ENCODE measurements at places on chromosomes 12 and 14.
A peak's percentile ranks its signal among the peaks of the same experiment; 100 is the strongest.

- no peak for DNase-seq
Observed at GRCh38 chr14:79890527-79890926, 320.8 kb downstream of the DIO2 start.

DNA sequence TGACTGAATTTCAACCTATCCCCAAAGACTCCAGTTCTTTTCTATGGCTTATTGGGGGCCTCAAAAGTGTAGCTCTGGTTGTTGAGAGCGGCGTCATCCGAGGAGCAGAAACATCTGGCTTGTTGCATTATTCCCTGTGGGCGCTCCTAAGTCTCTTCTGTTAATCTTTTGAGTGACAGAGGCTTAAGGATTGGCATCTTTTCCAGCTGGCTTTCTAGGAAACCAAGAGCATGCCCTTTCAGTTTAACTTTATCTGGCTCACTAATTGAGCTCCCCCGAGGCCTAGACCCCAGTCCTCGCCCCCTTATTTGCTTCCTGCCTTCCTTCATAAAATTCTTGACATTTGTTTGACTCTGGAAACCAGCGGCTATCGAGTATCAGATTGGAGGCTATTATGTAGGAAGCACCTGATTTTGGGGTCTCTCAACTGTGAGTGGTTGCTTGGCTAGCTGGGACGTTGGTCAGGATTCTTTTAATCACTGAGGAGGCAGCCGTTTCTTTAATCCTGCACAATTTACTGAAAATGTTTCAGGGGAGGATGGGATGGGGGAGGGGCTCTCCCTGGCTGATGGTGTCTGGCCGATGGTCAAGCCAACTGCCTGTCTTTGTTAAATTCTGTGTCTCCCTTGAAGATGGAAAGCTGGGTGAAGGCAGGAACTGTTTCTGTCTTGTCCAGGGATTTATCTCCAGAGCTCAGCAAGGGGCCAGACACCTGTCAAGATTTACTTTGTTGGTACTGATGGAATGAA lies 3.1 kb downstream of the SMOC1 start:
- DNase-seq: no peak

DNA sequence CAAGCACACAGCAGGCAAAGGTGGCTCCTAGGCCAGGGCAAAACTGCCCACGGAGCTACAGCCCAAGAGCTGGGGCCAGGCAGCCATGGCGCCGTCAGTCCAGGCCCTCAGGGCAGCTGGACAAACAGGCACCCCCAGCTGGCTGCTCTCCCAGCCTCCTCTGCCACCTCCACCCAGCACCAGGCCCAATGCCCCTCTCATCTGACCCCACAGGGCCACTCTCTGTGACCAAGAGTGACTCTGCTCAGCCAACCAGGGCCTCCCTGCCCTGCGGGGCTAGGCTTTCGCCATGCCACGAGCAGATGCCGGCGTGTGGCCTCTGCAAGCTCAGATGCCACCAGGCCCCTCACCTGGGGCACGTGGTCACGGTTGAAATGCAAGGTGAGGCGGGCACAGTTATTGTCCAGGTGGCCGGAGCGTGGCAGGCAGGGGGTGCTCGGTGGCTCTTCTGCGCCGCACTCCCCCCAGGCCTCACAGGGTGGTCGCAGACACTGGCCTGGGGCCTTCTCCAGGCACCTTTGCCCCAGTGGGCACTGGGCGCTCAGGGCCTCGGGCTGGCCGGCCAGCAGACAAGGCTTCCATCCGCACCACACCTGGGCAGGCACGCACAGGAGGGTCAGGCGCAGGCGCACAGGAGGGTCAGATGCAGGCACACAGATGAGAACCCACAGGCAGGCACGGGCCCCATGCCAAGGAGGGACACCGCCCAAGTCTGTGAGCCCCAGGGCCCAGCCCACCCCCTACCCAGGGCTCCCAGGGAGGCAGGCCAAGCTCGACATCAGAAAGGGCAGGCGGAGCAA lies 23.0 kb downstream of the JAG2 start:
- peak; percentile 15 for DNase-seq

DNA sequence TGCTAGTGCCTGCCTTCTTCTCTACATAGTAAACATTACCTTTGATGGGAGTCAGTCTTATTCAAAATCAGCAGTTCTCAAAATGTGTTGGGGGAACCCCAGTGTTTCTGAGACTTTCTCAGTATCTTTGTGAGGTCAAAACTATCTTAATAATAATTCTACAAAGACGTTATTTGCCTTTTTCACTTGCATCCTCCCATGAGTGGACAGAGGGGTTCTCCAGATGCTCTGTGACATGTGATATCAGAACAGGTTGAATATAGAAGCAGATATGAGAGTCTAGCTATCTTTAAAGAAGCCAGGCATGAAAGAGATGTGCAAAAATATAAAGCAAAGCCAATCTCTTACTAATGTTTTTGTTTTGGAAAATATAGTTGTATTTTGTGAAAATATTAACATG lies 144.7 kb downstream of the KTN1 start:
- DNase-seq: no peak

- DNase-seq: no peak
Observed at GRCh38 chr12:69789351-69789750, 35.7 kb upstream of the MYRFL start.

DNA sequence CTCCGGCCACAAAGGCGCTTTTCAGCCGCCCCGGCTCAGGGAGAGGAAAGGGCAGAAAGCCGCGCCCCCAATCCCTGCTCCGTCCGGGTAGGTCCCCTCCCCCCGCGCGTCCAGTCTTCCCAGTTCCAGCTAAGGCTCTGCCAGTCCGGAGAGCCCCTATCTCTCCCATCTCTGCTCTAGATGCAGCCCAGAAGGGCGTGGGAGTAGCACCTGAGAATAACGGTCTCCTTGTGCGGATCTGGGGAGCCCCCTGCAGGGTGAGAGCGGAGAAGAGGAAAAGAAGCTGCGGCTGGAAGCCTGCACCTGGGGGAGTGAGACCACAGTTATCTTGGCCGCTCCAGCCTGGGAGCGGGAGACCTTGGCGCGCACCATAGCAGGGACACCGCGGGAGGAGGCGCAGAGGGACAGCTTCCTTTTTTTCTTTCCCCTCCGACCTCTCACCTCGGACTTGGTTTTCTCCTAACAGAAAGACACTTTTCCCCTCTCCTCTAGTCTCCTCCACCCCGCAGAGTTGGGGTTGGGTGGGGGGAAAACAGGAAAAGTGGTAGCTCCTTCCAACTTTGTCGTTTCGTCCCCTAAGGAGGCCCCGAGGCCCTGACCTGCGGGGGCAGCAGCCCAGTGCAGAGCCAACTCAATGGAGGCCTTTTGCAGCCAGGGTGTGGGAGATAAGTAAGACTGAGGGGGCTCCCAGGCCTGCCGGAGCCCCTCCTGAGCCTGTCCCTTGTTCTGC lies 2.4 kb downstream of the DHH start:
- DNase-seq: peak; percentile 56

DNA sequence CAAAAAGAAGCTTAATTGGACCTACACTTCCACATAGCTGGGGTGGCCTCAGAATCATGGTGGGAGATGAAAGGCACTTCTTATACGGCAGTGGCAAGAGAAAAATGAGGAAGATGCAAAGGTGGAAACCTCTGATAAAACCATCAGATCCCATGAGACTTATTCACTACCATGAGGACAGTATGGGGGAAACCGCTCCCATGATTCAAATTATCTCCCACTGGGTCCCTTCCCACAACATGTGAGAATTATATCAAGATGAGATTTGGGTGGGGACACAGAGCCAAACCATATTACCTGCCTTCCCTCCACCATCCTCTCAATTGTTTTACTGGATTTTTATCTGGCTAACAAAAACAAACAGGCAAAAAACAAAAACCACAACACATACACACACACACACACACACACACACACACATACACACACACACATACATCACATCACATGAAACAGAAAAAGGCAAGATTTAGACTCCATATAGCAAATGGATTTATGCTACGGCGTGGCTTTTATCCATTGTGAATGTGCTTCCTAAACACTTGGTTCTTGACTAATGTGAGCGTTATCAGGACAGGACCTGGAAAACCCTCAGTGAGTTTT lies 66.7 kb downstream of the ZFP36L1 start:
- DNase-seq: no peak

GRCh38 chr12:131530422-131530821 lies 180.5 kb upstream of the SFSWAP start:
- DNase-seq: no peak

GRCh38 chr12:92139634-92140150 lies 6.0 kb downstream of the BTG1 start:
- no peak for DNase-seq

- DNase-seq: no peak
Observed at GRCh38 chr12:130504110-130504839, 166.6 kb downstream of the PIWIL1 start.

DNA sequence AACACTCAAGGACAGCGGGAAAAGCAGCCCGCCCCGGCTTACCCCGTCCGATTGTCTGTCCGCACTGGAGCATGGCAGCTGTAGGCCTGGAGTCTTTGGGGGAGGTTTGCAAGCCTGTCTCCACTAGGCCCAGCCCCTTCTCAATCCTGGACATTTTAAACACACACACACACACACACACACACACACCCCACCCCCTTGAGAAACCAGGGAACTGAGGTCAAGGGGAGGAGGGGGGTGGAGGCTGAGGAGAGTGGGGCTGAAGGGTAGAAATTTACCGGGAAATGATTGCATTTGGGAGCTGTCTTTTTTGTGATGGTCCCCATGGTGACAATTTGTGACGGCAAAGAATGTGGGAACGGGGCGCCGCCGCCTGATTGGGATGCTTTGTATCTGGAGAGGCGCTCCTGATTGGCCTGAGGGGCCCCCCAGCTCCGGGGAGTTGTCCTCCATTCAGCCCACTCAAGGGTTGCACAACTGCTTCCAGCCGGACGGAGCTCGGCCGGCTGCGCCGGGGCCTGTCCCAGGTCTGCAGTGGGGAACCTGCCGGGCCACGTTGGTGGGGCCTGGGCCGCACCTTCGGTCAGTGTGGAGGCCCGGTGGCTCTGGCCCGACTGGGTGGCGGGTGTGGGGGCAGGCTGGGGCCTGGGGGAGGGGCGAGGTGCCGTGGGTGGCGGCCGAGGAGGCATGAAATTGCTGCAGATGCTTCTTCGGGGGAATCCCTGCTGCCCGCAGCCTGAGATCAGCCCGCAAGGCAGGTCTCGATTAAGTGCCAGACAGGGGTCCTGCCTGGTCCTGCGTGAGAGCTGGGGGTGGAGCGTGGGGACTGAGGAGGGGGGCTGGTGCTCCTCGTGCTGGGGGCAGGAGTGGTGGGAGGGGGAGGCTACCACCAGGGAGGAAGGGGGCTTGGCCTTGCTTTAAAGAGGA lies at the start of gene FAM181A:
FAM181A (plus strand) TSS at position 472 of the 927 bp plus-strand sequence. CDS start 942 bp downstream, outside the sequence.
- DNase-seq: no peak

GRCh38 chr14:66514213-66514612 lies 6.3 kb downstream of the GPHN start:
- no peak for DNase-seq

DNA sequence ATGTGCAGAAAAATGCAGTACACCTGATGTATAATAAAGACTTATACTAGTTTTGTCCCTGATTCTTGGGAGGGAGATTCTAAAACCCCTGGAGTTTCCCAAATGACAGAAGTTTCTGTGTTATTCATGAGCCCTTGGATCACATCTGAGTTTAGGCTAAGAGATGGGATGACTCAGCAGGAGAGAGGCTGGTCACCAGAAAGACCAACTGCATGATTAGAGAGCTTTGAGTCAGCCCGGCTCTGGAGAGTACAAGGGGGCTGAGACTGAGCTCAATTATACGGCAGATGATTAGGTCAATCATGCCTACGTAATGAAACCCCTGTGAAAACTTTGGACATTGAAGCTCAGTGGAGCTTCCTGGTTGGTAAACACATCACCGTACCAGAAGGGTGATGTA lies 174.2 kb downstream of the SSPN start:
- no peak for DNase-seq

Data from CD4-positive, alpha-beta T cell treated with Interleukin-15 for 1 hour (primary cell).